ENCODE measurements at places on chromosomes 6 and 20.

DNA sequence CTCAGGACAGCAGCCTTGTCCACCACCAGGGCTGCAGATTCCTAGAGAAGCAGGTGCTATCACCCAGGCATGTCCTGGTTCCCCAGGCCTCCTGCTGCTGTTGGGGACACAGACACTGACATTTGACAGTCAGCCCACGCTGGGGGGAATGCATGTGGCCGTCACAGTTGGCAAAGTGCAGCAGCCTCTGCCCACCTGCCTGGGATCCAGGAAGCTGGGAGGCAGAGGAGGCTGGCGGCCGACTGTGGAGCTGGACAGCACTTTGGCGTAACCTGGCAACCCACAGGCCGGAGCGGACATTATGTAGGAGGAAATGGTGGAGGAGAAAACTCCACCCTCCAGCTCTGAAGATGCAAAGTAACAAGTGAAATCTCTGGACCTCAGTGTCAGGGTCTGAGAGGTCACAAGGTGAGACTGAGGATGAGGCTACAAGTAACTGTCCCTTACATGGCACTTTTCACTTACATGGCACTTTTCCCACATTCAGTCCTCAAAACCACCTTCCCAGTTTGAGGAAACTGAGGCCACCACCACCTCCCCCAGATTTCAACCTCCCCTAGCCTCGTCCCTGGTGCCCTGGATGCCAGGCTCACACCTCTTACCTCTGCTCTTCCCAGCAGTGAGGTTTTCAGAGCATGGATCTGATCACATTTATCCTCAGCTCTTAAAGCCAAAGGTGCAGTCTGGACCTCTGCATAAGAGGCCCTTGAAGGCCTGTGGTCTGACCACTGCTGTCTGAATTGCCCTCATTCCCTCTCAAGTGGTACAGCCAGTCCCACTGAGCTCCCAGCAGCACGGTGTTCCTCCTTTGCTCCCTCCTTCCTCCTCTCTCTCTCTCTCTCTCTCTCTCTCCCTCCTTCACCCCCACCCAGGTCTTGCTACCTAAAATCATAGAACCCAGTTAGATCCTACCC is 8.7 kb downstream of the MAP1LC3A start:
- DNase-seq = no peak

GRCh38 chr20:13221313-13221672 is 219 bp downstream of the ISM1 start:
- DNase-seq = no peak

GRCh38 chr6:109079981-109080380 is 14.7 kb downstream of the SESN1 start:
- no peak for DNase-seq

GRCh38 chr20:23566199-23566932 is 1.9 kb downstream of the CST9L start:
- DNase-seq = no peak

GRCh38 chr6:55437141-55437540 is 109.9 kb downstream of the GFRAL start:
- DNase-seq = no peak

DNA sequence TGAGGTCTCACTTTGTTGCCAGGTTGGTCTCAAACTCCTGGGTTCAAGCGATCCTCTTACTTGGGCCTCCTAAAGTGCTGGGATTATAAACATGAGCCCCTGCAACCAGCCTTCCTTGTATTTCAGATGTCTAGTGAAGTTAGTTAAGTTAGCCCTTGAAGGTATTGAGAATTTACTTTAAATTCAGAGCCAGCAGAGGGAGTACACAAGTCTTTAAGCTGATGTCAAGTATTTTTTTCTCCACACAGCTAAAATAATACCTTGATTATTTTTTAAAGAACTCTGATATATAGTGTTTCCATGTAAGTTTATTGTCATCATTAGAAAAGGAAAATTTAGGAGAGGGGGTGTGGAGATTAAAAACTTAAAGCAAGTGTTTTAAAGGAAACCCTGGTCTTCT is 9.8 kb downstream of the FOXO3 start:
- DNase-seq = no peak

DNA sequence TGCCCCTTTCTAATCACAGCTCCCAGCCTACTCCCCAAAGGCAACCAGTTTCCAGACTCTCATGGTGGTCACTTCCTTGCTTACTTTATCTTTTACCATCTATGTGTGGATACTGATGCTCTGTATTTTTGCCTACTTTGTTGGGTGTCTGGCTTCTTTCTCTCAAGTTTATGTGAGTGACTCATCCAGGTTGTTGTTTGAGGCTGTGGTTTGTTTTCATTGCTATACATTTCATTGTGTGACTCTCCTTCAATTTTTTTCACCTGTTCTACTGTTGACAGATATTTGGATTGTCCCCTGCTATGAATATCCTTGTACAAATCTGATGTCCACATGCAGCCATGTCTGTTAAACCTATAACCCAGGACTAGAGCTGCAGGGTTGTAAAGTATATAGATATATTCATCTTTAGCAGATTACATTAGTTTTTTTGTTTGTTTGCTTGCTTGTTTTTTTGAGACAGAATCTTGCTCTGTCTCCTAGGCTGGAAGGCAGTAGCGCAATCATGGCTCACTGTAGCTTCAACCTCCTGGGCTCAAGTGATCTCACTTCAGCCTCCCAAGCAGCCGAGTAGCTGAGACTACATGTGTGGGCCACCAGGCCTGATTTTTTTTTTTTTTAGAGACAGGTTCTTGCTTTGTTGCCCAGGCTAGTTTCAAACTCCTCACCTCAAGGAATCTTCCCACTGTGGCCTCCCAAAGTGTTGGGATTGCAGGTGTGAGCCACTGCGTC is 72.9 kb upstream of the EEF1E1 start:
- no peak for DNase-seq

- no peak for DNase-seq
Observed at GRCh38 chr20:43916881-43917371, 2.3 kb downstream of the TOX2 start.

DNA sequence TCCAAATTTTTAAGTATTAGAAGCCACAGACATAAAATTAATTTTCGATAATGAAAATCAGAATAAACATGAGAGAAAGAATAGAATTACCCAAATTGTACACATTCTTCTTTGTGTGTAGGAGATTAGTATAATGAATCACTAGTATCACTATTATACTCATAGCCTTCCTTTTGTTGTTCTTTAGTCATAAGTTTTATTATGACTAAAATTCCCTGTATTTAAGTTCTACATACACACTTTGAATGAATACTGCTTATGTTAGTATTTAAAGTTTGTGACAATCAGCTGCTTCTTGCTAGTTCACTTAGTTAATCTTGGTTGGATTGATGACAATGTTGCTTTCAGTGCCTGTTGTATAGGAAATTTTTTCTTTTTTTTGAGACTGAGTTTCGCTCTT is 72.7 kb downstream of the CCDC170 start:
- no peak for DNase-seq

GRCh38 chr6:30820193-30820592 is 64.1 kb upstream of the DDR1 start:
- peak; percentile 62 for DNase-seq

DNA sequence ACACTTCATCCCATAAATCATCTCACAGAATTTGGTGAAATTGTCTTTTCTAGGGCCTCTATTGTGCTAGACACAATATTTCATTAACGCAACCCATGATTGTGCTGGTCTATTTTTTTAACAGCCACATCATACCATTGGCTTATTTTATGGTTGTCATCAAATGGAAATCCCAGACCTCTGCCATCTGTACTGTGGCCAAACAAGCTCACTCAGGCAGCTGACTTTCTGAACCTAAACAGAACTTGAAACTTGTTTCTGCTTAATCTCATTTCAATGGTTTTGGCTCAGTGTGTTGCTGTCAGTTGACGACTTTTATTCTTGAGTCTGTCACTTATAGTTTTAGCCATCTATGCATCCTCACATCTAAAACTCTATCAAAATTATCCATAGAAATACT is 111.8 kb downstream of the HAO1 start:
- no peak for DNase-seq

DNA sequence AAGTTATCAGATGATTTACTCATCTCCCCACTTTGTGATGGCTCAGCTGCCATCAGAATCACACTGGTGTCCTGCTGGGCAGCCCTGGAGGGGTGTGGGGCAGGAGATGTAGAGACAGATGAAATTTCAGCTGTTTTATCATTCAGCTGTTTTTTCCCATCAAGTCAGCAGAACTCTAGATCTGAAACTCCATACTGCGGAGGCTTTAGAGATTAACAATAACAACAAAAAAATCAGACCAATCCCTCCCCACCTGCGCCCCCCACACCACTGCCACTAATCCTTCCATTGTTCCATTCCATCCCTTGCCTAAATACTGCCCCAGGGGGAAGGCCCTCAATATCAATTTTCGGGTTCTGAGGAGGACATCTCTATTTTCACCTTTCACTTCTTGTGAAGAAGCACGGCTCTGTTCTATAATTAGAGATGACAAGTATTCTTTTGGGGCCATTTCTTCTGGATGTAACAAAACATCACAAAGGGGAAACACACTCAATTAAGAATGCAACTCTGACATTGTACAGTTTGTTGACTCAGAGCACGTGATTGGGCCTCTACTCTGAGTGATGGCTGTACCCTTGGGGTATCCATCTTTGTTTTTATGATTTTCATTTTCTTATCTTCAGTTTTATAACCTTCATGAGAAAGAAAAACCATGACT is 396.3 kb downstream of the ZFAND3 start:
- DNase-seq = no peak

- DNase-seq = no peak
Observed at GRCh38 chr6:168124158-168124557, 45.1 kb upstream of the FRMD1 start.

DNA sequence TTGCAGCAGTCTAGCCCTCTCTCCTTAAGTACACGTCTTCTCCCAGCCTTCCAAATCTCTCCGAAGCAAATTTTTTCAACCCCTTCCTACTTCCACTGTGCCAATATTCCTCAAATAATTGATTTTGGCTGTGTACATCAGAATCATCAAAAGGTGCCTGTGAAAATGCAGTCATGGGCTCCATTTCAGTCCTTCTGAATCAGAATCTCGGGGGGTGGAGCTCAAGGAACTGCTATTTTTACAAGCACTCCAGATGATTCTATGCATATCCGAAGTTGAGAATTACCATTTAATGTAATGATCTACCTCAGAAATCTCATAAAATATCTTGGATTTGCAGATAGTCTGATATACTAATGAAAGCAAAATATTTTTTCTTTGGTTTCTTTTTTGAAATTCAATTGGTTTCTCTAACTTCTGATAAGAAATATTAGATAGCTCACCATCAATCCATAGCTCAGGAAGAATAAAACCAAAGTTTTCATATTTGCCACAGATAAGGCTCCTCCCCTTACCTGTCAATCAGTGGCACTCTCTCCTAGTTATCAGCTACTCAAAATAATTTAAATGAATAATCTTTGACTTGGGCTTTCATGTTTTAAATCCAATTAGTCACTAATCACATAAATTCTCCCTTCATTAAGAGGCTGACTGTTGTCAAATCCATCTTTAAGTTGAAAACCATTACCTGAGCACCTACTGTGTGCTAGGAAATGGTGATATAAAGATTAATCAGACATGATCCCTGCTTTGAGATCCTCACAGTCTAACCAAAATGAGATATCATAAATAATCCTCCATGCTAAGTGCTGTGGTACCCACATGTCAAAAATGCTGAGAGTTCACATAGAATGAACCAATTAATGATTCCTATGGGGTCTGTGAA is 36.4 kb upstream of the STXBP5 start:
- DNase-seq = no peak

- DNase-seq = no peak
Observed at GRCh38 chr20:13142143-13142542, 78.9 kb upstream of the ISM1 start.

DNA sequence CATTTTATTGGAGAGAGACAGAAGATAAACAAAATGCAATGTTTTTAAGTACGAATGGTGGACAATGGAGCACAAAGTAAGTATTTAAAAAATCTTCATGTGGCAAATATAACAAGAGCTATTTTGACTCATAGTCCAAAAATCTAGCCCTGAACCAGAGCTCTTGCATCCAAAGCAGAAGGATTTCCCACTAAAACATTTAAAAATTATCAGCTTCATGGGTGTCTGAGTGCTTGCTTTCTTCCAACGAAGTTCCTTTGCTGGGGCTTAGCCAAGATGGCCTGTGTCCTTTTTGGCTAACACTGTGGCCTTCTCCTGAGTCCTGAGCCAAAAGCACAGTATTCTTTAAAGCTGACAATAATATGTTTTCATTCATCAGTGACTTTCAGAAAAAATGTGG is 161.7 kb downstream of the RIMS1 start:
- peak; percentile 59 for DNase-seq

DNA sequence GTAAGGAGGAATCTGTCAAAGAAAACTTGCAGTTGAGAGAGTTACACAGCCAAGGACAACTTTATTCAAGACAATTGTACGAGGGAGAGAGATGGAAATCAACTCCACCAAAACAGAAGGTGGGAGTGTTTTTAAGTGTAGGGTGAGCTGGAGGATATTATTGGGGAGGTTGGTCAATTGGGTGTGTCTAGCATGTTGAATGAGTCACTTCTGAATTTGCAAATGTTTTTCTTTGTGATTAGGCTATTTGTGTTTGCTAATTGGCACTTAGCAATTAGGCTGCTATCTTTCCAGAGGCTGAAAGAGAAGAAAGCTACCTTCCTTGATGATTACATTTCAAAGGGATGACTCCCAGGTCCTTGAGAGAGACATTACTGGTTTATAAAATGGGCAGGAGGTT is 441.1 kb downstream of the MEI4 start:
- DNase-seq = no peak

DNA sequence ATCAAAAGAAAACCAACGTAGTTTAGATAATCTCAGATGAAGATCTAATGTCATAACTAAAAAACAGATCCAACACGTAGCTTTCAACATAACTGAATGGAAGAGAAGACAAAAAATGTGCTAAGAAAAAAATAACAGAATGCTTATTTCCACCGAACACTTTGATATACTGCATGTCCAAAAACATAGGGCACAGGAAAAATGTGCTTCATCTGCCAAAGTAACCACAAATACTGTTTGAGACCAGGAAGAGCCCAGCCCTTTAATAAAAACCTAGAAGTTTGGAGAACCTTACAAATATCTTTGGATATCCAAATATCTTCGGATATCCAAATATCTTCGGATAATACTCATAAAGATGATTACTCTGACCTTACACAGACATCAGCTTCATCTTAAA is 19.8 kb downstream of the LAMA4 start:
- DNase-seq = no peak

- DNase-seq = peak; percentile 3
Observed at GRCh38 chr6:160733050-160733646, 31.1 kb downstream of the PLG start.

DNA sequence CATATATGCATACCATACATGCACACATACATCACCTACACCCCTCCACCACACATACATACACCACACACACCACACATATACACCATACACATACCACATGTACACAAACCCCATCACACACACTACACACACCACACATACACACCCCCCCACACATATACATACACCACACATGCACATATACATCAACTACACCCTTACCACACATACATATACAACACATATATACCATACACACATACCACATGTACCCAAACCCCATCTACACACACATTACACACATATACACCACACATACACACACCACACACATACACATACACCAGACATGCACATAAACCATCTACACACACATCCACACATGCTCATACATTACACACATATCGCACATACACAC is 52.7 kb downstream of the DAAM2 start:
- no peak for DNase-seq
